ENCODE measurements at places on chromosomes 3 and 15.

DNA sequence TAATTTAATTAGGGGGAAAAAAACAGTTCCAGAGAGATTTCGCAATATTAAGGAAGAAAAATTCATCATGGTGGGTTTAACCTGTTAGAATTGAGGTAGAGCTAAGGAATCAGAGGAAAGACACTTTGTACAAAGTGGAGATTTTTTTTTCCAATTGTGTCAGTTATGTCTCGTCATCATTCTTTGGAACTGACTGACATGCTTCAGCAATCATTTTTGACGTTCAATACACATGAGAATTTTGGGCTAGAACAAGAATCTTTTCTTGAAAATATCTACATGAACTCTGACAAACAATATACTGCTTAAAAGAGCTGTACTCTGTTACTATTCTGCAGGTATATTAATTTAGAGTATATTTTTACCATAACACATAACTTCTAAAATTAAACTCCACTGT lies 878.6 kb downstream of the CADM2 start:
- no peak for DNase-seq

GRCh38 chr15:92904722-92905571 lies 4.8 kb downstream of the CHD2 start:
- DNase-seq = no peak

- DNase-seq = no peak
Measured at GRCh38 chr15:38954090-38954489, 389.5 kb upstream of the RASGRP1 start.

DNA sequence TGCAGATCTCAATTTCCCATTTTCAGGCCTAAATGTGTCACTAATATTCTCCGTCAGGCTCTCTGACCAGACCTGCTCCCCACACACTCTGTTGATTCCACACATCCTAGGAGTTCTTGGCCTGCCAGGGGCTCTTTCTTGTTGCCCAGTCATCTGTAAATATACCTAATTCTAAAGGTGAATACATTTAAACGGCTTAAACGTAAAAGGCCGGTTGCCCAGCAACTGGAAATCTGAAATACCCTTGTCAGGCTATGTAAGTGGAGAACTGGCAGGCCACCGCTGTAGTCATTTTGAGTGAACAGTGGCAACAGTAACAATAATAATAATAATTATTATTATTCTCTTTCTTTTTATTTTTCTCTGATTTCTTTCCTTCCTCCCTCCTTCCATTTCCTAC lies 302.7 kb downstream of the AGBL1 start:
- no peak for DNase-seq

GRCh38 chr3:171150945-171151344 lies 124.4 kb upstream of the SLC2A2 start:
- no peak for DNase-seq

DNA sequence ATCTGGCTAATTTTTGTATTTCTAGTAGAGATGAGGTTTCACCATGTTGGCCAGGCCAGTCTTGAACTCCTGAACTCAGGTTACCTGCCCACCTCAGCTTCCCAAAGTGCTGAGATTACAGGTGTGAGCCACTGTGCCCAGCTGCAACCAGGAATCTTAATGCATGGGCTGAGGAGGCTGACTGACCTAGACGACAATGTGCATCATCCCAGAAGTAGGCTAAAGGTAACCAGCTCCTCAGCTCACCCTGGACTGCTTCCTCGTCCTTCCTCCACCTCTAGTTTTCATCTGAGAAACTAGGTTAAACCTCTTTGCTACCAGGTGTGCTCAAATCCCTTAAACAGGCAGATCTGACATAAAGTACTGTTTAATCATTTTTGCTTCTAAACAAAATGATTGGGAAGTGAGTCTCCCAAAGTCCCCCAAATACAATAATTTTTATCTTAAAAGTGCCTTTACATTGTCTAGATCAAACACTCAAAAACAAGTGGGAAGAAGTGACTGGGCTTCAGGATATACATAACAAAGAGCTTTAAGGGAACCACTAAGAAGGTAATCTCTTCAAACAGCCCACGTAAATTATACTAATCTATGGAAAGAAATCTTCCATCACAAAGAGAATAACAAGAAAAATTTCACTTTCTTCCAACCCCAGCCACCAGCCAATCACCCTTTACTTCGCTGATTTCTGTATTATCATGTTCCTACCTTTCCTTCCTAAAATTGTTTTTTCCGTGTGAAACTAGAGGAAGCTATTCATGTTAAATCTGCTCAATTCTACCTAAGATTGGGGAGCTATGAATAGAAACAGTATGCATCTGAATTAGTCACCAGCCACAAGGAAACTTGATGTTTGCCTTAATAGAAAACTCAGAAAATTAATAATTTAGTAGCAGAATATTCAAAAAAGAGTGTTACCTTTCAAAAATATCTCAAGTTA lies 34.7 kb downstream of the IGF2BP2 start:
- no peak for DNase-seq

DNA sequence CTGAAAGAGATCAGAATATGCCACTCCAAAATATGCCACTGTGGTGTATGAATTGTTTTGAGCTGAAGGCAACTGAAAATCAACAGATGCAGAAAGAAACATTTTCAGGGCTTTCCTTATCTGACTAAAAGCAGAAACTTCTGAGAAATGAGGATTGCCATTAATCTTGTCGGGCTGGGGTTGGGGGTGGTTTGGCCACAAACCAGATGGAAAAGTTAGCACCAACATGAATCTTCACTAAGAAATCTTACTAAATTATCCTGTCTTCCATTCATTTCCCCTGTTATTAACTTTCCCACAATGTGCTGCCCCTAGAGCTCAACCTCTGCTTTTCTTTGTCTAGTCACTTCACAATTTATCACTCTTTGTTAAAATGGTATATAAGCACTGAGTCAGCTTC lies 229.9 kb upstream of the GADL1 start:
- DNase-seq = no peak

- no peak for DNase-seq
Measured at GRCh38 chr15:52786436-52787122, 3.6 kb downstream of the ONECUT1 start.

- DNase-seq = no peak
Measured at GRCh38 chr15:89860431-89860830, 33.4 kb downstream of the AP3S2 start.

DNA sequence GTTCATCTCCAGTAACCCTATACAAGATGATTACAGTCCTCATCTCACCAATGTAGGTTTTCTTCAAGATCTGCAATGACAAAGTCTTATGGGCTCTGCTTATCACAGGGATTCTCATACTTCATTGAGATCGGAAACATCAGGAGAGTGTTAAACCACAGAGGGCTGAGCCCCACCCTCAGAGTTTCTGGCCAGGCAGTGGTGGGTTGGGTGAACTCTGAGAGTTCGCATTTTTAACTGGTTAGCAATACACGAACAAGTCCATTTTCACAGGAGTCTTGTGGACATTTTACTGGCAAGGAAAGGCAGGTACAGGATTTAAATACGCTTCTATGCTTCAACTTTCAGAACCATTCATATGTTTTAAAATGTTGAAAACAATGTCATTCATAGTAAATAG lies 366.7 kb upstream of the ROBO2 start:
- DNase-seq = no peak

- no peak for DNase-seq
Measured at GRCh38 chr15:83991163-83991562, 244.4 kb upstream of the GOLGA6L4 start.

GRCh38 chr3:161081633-161082032 lies 23.5 kb downstream of the B3GALNT1 start:
- no peak for DNase-seq

- DNase-seq = no peak
Measured at GRCh38 chr3:184715943-184716621, 4.2 kb upstream of the MAGEF1 start.

DNA sequence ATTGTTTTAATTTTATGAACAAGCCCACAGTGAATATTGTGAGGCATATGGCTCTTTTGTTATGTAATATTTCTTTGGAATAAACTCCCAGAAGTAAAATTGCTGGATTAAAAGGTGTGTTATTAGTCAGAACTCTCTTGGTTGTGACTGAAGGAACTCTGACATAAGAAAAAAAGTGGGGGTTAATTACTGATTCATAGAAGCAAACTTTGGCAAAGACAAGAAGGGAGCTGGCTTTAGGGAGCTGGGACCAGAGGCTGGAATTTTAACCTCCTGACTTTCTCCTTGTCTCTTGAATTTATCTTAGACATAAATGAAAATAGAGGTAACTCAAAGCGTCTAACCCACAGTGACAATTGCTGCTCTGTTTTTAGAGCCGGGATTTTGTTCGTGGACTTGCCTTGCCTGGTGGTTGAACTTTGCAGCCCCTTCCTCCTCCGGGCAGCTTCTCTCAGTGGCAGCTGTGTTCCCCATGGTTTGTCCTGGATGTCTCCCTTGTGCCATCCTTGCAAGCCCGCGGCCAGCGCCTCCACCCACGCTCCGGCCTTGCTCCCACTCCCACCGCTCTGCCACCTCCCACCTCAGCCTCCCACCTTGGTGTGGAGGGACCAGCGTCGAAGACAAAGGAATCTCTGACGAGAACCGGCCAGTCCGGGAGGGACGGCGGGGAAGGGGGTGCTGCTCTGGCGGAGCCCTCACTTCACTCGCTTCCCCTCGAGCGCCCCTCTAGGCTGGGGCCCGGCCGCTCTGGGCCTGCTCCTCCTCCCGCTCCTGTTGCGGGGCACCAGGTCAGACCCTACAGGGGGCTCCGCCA lies 28.0 kb downstream of the ARHGAP31 start:
- DNase-seq = no peak

DNA sequence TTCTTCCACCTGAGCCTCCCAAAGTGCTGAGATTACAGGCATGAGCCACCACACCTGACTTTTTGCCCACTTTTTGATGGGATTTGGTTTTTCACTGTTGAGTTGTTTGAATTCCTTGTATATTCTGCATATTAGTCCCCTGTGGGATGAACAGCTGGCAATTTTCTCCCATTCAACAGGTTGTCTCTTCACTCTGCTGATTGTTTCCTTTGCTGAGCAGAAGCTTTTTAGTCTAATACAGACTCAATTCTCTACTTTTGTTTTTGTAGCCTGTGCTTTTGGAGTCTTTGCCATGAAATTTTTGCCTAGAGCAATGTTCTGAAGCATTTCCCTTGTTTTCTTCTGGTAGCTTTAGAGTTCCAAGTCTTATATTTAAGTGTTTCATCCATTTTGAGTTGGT lies 62.7 kb upstream of the MFGE8 start:
- no peak for DNase-seq

GRCh38 chr3:2354702-2355101 lies 256.0 kb downstream of the CNTN4 start:
- no peak for DNase-seq

DNA sequence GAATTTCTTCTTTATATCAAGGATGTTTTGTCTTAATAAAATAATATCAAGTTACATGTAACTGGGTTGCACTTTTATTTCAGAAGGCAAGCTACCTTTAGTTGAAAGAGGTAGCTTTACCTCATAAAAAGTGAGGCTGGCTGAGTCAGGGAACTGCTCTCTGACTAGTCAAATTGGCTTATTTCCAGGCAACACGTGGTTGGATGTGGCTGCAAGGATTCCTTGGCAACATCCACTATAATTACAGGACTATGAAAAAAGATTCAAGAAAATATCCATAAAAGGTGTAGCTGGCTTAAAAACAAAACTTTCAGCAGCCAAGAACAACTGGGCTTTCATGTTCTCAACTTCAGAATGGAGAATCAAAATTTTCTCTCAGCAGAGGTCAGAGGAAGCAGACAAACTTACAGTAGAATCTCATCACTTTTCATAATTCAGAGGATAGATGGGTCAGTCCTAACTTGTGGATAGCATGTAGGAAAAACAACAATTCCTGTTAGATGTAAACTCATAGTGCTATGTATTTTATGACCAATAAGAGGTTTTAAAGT lies 779.1 kb downstream of the MECOM start:
- DNase-seq = no peak

- no peak for DNase-seq
Measured at GRCh38 chr15:70910958-70911357, 18.3 kb downstream of the LRRC49 start.

GRCh38 chr3:186083746-186084145 lies 25.1 kb downstream of the ETV5 start:
- no peak for DNase-seq

GRCh38 chr15:63044645-63045464 lies 2.3 kb downstream of the TPM1 start:
- no peak for DNase-seq

DNA sequence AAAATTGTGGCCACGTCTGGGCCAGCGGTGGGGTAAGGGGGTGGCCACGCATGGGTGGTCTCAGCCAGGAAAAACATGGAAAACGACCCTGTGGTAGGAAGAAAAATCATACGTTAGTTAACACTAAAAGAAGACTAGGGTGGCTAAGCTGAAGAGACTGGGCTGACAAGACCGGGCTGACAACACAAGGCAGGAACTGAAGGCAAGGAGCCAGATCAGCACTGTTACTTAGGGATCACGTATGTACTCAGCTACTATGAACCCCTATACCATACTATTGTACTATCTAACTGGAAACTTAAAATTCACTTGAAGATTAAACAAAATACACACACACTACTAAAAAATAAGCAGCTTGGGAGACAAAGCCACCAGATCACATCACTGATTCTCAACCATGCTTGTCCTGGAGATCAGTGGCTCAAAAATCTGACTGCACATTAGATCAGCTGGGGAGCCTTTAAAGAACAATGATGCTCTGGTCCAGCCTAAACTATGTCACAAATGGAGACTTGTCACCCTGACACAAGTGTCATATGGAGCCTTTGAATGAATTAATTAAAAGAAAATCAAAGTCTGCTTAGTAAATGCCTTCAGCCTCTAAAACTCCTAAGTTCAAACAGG lies 442.2 kb downstream of the SHQ1 start:
- DNase-seq = no peak

GRCh38 chr15:31080591-31081014 lies 20.9 kb downstream of the TRPM1 start:
- no peak for DNase-seq

GRCh38 chr3:28877912-28878311 lies 403.0 kb upstream of the RBMS3 start:
- DNase-seq = no peak

- DNase-seq = no peak
Measured at GRCh38 chr3:133393691-133394474, 6.0 kb upstream of the BFSP2 start.

- no peak for DNase-seq
Measured at GRCh38 chr3:100437721-100438622, 36.6 kb downstream of the LNP1 start.

GRCh38 chr3:21152555-21152954 lies 598.5 kb downstream of the ZNF385D start:
- no peak for DNase-seq

Measured in NCI-H187 (cell line).